ENCODE measurements at places on chromosomes 13 and 19.

DNA sequence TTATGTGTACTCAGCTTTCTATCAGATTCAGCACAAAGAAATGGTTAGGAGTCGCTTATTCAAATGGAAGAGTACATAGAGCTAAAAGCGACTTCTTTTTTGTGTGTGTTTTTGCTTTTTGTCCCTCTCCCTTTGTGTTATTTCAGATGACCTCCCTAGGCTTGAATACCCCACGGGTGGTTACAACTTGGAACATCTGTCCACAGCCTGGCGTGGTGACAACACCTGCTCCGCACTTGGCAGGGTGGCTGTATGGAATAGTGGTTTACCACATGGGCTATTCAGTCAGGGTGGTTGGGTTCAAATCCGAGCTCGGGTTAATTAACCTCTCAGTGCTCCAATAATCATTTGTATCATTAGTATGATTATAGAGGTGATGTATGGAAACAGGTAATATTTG, 151.6 kb upstream of the FREM2 start:
- DNase-seq: no peak

- no peak for DNase-seq
Measured at GRCh38 chr13:45049478-45049877, 60.1 kb downstream of the GPALPP1 start.

GRCh38 chr13:71517004-71517403, 350.0 kb downstream of the DACH1 start:
- no peak for DNase-seq

DNA sequence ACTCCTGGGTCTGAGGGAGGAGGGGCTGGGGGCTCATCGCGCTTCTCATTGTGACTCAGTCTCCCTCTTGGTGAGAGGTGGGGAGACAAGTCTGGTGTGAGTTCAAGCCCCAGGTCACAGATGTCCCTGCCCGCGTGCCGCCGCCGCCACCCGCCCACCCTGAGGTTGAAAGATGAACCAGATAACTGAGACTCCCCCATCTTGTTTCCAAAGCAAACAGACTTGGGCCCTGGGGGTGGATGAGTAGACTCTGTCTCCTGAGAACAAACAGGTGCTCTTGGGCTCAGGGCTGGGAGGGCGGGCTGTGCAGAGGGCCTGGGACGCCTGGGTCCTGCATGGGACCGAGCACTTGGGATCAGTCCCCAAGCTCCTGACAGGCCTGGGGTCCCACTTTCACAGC, 567 bp downstream of the SBK2 start:
- no peak for DNase-seq

- DNase-seq: no peak
Measured at GRCh38 chr19:5001615-5002014, 32.7 kb downstream of the KDM4B start.

- no peak for DNase-seq
Measured at GRCh38 chr13:109139346-109139745, 509.9 kb downstream of the MYO16 start.

GRCh38 chr13:81987159-81987558, 1646.2 kb upstream of the SPRY2 start:
- no peak for DNase-seq

DNA sequence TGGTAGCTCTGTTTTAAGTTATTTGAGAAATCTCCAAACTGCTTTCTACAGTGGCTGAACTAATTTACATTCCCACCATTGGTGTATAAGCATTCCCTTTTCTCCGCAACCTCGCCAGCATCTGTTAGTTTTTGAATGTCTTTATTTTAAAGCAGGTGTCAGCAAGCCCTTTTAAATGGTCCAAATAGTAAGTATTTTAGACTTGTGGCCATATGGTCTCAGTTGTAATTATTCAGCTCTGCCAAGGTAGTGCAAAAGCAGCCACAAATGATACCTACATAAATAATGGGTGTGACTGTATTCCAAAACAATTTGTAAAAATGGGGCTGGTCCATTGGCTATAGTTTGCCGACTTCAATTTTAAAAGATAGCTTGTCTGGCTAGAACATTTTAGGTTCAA, 58.7 kb upstream of the TMTC4 start:
- no peak for DNase-seq

DNA sequence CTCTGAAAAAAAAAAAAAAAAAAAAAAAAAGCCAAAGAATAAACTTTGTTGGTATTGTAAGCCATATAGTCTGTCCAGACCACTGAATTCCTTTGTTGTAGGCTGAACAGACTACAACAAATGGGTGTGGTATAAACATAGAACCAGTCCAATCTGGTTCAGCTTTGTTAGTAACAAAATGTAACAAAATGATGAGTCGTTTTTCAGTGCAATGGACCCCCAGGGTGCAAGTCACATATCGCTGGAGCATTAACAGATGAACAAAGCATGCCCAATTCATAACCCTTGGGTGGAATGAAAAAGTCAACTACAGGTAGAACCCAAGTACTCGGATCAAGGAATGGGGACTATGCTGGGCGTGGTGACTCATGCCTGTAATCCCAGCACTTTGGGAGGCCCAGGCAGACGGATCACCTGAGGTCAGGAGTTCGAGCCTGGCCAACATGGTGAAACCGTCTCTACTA, 13.6 kb upstream of the FCHO1 start:
- no peak for DNase-seq

GRCh38 chr19:14333101-14333871, 48.0 kb upstream of the ADGRE5 start:
- no peak for DNase-seq

DNA sequence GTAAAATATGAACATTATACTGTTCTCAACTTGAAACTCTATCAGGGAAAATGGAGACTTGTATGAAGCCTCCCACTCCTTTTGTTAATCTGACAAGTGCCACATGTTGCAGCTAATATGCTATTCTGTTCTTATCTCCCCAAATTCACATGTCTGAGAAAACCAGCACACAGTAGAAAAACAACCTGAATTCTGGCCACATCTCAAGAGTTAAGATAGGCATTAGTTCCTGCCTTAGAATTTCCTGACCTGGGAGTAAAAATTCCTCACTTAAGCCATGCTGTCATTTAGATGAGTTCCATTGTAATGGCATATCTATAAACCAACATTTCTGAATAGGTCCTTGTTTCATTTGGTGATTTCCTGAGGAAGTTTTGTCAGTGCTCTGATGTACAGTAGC, 1098.5 kb downstream of the EFNB2 start:
- DNase-seq: no peak

- DNase-seq: no peak
Measured at GRCh38 chr19:6970443-6970842, 50.8 kb downstream of the MBD3L2B start.

GRCh38 chr13:98915981-98916380, 61.9 kb downstream of the DOCK9 start:
- DNase-seq: no peak

DNA sequence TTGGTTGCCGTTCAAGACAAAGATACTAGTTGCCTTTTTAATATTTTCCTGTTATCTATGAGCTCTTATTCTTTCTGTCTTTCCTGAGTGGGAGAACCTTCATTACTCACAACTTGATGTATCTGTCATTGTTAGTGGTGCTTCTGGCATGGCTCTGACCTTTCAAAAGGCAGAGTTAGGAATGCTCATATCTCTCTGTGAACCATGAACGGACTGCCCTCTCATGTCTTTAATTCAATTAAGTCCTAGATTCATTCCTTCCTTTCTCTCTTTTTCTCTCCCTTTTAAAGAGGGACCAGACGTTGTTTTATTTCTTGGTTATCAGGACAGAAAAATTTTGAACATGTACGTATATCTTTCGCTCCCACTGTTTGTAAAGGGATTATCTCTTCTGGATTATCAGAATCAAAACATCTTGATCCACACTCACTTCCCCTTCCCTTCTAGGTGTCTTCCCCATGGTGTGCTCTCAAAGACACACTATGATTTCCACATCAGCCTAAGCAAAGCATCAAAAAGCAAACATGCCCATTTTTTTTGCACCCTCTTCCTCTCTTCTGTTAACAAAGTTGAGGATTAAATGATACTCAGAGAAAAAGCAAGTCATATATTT, 90.3 kb downstream of the LRCH1 start:
- DNase-seq: no peak

- no peak for DNase-seq
Measured at GRCh38 chr19:3113100-3114017, 19.2 kb downstream of the GNA11 start.

DNA sequence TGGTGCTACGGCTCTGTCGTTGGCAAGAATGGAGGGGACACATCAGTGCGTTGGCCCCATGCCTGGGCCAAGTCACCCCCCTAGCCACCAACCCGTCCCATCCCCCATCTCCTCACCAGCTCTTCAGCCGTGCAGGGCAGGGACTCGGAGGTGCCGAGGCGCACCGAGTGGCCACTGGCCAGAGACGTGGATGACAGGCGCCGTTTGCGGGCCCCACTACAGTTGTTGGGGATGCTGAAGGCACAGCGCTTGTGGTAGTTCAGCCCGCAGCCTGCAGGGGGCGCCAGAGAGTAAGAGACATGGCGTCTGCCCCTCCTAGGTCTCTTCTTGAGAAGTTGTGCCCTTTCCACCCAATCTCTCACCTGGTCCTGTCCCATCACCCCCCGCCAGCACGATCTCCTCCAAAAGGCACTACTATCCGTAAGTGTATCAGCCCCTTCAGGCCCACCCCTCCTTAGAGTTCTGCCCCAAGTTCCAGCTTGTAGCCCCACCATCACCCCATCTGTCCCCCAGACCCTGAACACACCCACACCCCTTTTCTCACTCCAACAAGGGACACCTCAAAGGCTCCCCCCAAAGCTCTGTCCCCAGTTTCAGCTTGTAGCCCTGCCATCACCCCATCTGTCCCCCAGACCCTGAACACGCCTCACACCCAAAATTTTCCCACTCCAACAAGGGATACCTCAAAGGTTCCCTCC, 12.4 kb downstream of the PRKD2 start:
- DNase-seq: peak; percentile 85

DNA sequence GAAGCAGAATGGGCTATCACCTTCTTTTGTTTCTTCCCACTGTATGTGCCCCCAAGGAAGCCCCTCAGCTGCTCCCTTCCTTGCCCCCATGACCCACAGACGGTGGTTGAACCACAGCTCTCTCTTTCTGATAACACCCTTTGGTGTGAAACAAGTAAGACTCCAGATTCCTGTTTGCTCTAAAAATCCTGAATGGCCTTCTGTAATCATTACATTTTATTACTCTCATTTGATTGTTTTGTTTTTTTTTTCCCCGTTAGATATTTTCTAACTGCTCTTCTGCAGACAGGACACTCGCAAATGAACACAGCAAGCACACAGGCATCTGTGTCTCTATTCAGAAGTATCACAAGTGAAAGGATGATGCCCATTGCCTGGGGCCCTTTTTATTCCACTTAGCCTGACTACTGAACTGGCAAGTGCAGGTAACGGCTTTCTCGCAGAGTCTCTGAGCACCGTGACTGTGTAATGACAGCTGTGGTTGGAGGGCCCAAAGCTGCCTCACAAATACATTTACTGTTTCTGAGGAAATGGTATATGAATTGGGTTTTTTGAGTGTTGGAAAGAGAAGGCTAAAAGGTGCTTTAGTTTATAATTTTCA, 59.3 kb downstream of the OXGR1 start:
- DNase-seq: no peak

DNA sequence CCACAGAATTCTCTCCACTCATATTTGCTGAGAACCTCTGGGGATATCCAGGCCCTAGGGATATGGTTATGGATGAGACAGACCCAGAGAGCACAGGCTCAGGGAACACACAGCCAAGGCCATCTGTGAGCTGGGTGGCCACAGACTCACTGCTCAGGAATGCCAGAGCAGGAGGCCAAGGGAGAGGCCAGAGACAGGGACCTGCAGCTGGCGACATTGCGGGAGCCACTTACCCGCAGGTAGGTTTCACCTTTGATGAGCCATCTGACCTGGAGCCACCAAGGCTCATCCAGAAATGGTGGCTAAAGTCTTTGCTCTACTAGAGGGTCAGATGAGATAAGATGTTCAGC, 29.4 kb downstream of the CCNE1 start:
- DNase-seq: no peak

DNA sequence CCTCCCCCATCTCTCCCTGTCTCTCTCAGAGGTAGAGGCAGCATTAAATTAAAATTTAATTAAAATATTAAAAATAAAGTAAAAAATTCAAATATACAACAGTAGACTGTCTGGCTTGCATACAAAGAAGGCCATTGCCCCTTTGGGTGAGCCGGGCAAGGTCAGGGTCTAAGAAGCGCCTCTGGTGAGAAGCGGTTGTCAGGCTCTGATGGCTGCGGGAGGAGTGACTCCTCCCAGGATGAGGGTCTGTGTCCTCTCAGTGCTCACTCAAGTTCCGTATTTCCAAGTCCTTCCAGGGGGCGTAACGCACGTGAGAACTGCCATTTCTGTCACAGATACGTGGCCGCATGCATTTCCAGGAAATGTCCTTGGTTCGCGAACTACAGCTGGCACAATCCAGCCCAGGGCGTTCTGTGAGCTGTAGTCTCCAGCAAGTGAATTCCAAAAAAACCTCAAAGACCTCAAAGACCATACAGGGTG, 737 bp upstream of the ZNF181 start:
- DNase-seq: no peak

GRCh38 chr19:844546-844971, 3.8 kb downstream of the PRTN3 start:
- DNase-seq: no peak

- DNase-seq: no peak
Measured at GRCh38 chr19:10191347-10191746, 3.4 kb downstream of the DNMT1 start.

- no peak for DNase-seq
Measured at GRCh38 chr13:110816500-110816899, 98.4 kb downstream of the ANKRD10 start.

DNA sequence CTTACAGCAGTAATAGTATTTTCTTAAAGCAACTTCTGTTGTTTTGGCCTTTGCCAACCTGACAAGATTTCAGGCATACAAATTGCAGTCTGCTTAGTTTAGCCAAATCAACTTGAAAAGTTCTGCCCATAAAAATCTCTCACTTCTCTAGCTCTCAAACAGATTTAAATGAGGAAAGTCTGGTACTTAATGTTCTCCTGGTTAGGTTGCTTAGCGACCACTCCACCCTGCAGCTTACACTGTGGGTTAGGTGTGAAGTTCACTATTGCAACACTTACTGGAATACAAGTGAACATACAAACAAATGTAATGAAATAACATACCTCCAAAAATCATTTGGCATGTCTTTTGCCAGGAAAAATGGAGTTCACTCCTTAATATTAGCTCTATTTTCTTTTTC, 178.7 kb upstream of the PCDH9 start:
- DNase-seq: no peak

DNA sequence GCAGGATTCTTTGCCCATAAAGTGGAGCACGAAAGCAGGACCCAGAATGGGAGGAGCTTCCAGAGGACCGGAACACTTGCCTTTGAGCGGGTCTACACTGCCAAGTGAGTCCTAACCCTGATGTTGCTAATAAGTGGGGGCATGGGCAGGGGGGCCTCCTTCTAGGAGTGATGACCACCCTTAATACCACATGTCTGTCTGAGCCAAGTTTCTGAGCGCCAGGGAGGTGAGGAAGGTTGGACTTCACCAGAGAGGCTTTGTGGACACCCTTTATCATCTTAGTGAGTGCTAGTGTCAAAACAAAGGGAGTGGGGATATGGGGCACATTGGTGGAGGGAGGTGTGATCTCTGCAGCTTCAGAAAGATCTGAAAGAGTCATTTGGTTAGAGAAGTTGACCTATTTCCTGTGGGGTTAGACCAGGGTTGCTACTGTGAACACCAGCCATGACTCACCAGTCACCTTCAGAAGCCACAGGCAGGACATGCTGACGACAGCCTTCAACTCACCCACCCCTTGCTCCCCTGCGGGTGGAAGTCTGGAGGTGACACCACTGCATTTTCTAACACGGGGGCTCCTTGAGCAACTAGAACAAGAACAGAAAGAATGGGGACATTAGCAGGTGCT, 8.8 kb downstream of the ALOX5AP start:
- DNase-seq: peak; percentile 52

Data from stimulated activated CD4-positive, alpha-beta T cell treated with anti-CD3 and anti-CD28 coated beads, Interleukin-15, amount 100 ng/mL, for 1 hour (primary cell).